ENCODE measurements at places on chromosomes 11 and 22. TPM values are rescaled to one million over a fixed set of nuclear protein-coding genes. Genes with fewer than 3 reads are reported as not detected.

HOATZ gene
- polyA plus RNA-seq: 0.24 TPM

KREMEN1 gene
- polyA plus RNA-seq: 7.5 TPM

ABCC8 gene
- not detected for polyA plus RNA-seq

SMARCB1 gene
- 180 TPM for polyA plus RNA-seq

CRYBB3 gene
- polyA plus RNA-seq: not detected

Measured in AG04450 (cell line).